ENCODE measurements at places on chromosomes 11 and 22.

DNA sequence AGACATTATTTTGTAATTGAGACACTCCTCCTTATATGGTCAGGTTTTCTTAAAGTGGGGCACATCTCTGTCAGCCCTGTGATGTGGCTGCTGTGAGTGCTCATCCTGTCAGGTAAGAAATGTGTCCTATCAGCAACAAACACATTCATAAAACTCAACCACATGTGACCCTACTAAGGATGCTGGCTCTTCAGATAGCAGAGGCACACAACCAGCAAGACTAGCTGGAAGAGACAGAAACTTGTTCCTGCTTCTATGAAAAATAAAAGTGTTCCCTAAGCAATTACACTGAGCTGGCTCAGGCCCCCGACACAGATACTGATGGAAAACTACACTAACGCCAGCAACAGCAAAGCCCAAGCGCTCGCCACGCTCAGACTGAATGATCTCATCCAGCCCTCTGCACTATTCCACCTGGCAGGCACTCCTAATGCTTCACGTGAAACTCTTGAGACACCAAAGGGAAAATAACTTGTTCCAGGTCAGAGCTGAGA, 49.8 kb upstream of the CYP2D6 start:
- DNase-seq, result peak; percentile 33

GRCh38 chr11:128757886-128758612, 64.2 kb downstream of the FLI1 start:
- no peak for DNase-seq

DNA sequence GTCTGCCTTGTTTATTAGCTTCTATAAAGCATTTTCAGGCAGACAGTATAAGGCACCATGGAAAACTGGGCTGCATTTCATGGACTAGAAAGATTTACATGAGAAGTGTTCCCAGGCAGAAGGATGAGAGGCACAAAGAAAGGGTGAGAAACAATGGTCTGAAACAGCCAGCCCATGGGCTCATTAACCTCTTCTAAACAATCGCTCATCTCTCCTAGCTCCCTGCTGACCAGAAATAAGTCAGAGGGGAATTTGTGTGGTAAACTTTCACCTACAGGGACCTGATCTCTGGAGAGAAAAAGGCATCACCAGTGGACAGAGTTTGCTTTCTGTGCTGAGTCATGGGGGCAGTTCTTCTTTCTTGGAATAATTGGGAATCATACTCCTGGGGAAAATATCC, 51.8 kb upstream of the KIRREL3 start:
- DNase-seq, result no peak

DNA sequence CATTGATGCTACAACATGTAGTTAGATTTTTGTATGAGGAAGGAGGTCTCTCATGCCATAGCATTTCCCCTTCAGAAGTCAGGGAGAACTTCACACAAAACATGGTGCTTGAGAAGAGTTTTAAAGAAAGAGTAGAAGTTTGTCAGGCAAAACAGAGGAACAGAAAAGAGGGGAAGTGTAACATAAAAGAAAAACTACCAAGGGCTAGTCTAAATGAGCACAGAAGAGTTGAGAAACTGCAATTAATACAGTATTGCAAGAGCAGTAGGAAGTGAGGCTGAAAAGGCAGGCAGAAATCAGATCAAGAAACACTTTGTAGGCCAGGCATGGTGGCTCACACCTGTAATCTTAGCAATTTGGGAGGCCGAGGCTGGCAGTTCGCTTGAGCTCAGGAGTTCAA, 61.0 kb downstream of the FAM168A start:
- DNase-seq, result no peak

- no peak for DNase-seq
Measured at GRCh38 chr11:2390091-2390724, 10.3 kb upstream of the TSSC4 start.

GRCh38 chr11:75733431-75734107, 15.9 kb downstream of the MOGAT2 start:
- DNase-seq, result no peak

GRCh38 chr11:1507381-1508140, 21.0 kb upstream of the MOB2 start:
- no peak for DNase-seq

GRCh38 chr11:30879322-30880005, 293.3 kb upstream of the MPPED2 start:
- DNase-seq, result no peak

DNA sequence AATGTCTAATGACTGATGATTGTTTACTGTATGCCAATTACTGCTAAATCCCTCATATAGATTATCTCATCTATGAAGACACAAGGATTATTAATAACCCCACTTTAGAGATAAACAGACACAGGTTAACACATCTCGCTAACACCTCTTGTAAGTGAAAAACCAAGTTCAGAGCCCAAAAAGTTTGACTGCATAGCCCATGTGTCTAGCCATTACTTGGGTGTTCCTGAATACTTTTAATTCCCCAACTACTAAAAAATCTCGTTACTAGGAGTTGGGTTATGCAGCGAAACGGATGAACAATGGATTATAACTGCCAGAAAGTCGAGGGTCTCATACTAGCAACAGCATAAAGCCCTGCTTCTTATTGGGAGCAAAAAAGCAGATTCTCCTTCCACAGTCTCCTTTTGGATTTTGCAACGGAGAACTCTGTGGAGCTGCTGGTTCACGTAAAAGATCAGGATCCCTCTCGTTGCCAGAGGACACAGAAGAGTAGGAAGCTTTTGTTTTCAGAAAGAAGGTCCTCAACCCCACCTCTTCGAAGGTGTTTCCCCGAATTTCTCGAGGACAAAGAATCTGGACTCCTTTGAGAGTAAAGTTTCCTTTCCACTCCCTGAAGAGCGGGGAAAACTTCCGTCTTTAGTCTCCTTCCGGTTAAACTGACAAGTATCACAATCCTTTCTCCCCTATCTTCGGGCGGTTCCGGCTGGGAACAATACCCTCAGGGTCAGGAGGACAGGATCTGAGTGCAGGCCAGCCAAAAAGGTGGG, 979 bp downstream of the ZBED5 start:
- no peak for DNase-seq

DNA sequence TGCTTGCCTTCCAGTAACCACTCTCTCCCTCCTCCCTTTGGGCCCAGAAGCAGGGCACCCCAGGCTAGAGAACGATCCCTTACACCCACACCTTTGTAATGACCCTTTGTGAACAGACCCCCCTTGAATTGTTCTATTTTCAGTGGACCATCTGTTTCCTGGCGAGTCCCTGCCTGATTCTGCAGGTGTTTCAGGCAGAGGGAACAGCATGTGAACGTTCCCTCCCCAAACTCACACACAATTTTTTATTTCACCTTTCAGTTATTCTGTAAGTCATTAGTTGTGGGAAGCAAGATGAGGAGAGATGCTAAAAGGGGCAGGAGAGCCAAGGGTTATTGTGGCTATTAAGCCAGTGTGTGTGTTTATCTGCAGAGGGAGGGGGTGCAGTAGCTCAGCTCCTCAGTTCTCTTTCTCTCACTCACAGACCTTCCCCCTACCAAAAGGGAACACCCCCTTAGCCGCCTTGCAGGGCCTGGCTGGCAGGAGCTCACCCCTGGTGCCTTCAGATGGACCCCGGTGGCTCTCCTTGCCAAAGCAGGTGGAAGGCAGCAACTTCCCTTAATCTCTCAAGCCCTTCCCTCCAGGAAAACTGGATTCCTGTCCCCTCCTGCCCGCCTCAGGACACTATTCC, 64.8 kb upstream of the SPON1 start:
- peak; percentile 34 for DNase-seq

DNA sequence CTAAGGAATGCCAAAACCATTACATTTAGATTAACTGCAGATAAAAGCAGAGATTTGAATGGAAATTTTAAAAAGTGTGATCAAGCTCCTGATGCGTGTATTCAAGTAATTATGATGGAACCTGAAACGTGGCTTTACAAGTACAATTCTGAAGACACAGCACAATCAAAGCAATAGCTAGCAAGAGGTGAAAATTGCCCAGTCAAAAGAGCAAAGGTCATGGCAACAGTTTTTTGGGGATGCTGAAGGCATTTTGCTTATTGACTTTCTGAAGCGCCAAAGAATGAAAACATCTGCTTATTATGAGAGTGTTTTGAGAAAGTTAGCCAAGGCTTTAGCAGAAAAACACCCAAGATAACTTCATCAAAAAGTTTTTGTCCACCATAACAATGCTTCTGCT, 389.6 kb upstream of the TENM4 start:
- no peak for DNase-seq

DNA sequence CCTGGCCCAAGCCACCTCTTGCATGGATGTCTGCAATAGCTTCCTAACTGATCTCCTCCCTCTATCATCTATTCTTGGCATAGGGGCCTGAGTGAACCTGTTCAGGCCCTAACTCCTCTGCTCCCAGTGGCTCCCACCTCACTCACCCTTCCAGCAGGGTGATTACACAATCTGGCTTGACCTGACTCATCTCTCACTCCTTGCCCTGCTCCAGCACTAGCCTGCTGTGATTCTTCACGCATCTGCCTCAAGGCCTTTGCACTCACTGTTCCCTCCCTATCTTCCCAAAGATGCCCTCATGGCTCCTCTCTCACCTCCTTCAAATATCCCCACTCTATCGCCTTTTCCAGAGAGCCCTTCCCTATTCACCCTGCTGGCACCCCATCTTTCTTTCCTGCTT, 10.5 kb downstream of the SCN4B start:
- no peak for DNase-seq

DNA sequence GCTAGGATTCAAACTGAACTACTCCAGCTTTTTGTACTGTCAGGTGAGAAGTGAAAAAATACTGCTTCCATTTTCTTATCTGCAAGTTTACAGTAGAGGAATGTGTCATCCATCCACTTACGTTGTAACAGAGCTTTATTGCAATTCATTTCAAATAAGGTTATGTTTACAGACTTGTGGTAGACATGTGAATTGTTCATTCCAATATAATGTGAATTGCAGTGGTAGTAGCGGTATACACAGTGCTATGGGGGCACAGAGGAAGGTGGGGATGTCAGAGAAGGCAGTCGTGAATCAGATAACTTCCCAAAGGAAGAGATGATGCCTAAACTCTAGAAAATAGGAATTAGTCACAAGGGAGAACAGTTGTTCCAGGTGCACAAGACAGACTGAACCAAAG, 42.5 kb downstream of the CEP57 start:
- no peak for DNase-seq

DNA sequence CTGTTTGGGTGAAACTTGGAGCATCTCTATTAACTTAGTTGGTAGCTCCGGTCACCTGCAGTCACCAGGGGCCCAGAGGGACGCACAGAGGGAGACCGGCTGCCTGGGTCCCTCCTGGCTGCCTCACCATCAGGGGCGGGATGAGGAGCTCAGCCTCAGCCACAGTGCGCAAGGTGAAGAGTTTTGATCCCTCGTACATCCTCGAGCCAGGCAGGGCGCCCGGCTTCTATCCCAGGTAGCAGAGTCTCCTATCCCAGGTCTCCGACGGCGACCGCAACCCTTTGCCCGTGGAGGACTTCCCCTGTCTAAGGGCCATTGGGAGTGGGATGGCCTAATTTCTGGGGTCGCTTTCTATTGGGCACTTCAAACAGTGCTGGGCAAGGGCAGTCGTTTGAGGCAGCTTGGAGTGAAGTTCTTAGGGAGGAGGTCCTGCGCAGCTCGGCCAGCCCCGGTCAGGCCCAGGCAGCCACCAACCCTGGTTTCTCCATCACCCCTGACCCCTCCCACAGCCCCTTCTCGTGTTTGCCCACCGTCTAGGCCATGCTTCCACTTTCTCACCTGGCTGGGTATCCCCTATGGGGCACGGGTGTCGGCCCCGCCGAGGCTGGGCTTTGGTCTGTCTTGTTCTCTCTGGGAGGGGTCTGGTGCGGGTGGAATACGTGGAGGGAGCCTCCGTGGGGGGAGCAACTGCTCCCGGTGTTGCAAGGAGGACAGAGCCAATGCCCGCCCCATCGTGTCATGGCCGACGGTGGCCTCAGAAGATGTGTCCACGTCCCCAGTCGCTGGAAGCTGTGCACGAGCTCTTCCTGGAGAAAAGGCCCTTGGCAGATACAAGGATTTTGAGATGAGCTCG, 3.6 kb upstream of the MRGPRG start:
- no peak for DNase-seq

DNA sequence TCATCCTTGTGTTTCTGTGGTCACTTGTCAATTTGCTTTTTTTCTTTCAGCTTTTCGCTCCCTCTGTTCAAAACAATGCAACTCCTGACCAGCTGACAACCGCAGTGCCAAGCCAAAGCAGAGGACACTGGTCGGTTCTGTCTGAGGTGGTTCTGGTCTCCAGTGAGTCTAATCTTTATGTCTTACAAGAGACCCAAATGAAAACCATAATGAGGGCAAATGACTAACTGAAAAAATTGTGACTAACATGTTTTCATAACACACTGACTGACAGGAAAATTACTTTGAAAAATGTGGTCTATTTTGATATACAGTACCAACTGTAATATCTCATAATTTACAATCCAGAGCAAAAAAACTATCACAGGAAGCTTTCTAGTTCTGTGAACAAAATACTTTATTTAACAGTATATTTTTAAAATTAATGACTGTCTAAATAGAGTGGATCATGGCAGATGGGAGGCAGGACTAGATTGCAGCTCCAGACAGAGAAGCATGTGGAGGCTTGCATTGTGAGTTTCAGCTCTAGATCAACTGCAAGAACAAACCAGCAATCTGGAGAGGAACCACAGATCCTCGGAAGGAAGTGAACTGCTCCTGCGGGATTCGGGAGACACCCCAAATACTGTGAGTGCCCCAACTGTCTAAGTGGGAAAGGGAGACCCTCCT, 311.8 kb downstream of the SBF2 start:
- DNase-seq, result peak; percentile 15

GRCh38 chr11:110000850-110001249, 92.3 kb upstream of the ZC3H12C start:
- DNase-seq, result no peak

DNA sequence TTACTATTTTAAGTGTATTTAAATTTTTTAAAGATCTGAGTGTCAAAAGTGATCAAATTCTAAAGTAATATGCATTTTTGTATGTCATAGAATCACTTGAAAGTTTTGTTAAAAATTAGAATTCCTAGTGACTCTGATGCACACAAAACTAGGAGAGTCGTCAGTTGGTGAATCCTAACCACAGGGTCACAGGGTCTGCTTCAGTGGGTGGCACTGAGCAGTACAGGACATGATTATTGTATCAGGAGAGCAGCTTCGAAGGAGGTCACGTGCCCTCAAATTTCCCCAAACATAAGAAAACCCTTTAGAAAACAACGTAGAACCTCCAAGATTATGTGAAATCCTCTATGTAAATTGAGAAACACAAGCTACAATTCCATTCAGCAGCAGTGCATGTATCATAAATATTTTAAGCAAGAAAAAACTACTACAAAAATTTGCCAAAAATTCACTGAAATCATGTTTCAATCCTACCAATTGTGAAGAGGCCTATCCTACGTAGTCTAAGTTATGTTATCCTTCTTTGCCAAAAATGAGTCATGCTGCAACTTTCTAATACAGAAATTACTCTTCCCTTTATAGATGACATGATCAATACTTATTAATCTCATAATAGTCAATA, 323.6 kb downstream of the AASDHPPT start:
- DNase-seq, result no peak

DNA sequence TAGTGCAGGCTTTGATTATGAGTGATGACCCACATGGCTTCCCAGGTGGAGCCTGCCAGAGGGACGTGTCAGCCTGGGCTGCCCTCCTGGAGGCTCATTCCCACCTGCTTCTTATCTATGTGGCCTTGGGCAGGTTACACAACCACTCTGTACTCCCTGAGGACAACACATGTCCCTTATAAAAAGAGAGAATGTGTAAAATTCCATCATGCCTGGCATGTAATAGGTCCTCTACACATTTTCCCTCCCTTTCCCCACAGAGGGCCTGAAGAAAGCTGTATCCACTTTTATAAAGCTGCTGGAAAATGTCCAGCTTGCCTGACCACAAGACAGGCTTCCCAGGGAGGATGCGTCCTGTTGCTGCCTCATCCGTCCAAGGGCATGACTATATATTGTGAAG, 55.0 kb upstream of the VSTM5 start:
- DNase-seq, result no peak
